Stimulated activated CD8-positive, alpha-beta memory T cell treated with anti-CD3 and anti-CD28 coated beads, Interleukin-4, amount 100 ng/mL, for 48 hours (primary cell): ENCODE measurements at places on chromosomes 4 and X.

GRCh38 chr4:21885770-21886169 lies 62.8 kb downstream of the KCNIP4 start:
- DNase-seq, result no peak

- DNase-seq, result no peak
Observed at GRCh38 chr4:159538556-159538955, 435.7 kb downstream of the RAPGEF2 start.

- DNase-seq, result no peak
Observed at GRCh38 chr4:178602833-178603232, 1160.6 kb upstream of the AGA start.

GRCh38 chrX:119132316-119132715 lies 4.7 kb upstream of the KIAA1210 start:
- no peak for DNase-seq

GRCh38 chrX:10433296-10433965 lies 187.0 kb downstream of the MID1 start:
- DNase-seq, result no peak

DNA sequence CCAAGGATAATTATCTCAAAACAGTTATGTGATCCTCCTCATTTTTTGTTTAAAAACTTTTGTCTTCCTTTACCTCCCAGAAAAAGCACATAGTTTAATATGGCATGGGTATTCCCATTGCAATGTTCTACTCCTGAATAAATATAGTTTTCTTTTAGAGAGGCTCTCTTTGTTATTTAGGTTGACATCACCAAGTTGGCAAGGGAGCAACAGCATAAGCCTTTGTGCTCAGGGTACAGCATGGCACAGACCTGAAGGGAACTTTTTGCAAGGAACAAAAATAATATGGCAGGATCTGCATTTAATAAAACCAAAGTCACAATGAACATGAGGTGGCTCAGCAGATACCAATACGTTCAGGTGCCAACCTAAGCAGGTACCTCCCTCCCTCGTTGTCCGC lies 47.1 kb upstream of the NPY2R start:
- DNase-seq, result no peak
